ENCODE measurements at places on chromosomes 13 and 19.
A peak's percentile ranks its signal among the peaks of the same experiment; 100 is the strongest.

DNA sequence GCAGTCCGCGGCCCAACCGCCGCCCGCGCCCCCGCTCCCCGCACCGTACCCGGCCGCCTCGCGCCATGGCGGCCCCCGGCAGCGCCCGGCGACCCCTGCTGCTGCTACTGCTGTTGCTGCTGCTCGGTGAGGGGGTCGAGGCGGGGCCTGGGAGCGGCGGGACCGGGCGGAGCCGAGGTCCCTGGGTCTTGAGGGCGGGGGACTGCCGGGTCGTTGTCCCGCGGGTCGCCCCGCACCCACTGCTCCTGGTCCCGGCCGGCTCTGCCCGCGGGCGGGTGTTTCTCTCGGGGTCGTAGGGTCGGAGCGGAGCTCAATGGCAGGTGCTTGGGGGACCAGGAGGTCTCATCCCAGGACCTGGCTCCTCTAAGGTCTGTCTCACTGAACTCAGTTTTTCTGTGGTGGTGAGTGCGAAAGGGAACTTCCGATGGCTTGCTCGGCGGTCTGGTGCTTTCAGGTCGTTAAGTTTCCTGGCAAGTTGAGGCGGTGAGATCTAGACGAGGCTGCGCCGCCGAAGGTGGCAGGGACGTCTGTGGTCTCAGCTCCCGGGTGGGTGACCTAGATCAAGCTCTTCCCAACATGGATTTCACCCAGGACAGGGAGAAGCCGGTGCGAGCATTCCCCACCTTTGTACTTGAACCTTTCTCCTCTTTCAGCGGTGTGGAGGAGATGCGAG lies 467 bp downstream of the LAMP1 start:
- DNase-seq: peak; percentile 31

- DNase-seq: no peak
These were observed 10.8 kb downstream of the CLN5 start for GRCh38 chr13:77002590-77003190.

DNA sequence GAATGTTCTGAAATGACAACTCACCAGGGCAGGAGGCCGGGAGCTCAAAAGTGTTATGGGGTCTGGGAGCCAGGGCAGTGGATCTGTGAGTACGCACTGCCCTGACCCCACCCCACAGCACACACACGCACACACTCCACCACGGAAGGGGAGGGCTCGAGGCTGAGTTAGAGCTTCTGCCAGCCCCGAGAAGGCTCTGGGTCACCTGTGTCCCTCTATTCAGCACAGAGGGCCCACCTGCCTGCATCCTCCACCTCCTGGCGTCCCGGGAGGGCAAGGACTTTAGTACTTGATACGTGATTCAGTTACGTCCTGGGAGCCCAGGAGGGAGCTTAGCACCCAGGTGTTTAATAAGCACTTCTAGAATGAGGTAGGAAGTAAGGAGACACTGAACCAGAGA lies 190.0 kb upstream of the GPR12 start:
- DNase-seq: no peak

DNA sequence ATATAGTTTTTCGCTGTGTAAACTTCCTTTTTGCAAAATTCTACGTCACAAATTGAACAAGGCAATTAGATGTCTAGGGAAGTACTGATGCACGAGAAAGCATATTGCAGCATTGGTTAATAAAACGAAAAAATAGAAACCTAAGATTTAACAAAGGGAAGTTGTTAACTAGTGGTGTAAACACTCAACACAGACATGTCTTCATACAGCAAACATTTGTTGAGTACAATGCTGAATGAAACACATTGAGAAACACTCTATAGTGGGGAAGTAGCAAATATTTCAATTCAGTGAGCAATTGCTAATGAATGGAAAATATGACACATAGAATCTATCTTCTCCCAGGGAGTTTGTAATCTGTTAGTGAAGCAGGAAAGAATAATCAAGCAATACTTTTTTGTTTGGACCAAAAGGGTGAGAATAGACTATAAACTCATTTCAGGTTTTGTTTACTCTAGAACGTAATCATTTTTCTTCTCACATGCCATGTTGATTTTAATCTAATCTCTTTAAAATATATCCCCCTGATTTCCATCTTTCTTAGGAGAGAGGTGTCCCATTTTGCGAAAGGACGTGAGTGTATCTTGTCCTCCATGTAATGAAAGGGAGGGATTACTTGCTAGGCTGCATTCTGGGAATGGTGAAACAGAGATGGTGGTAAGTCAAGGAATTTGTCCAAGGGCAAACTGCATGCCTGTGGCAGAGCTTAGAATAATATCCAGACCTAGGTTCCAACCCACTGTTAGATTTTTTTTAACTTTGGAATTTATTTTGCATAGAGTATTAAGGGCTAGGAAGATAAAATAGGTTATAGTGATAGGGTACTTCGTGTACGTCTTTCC lies 1.7 kb upstream of the ANKRD10 start:
- no peak for DNase-seq

Data from stimulated activated CD4-positive, alpha-beta T cell treated with anti-CD3 and anti-CD28 coated beads, Interleukin-4, amount 100 ng/mL, for 48 hours (primary cell).